ENCODE measurements at places on chromosomes 13 and 19.

GRCh38 chr13:49869519-49869918, 66.6 kb downstream of the SPRYD7 start:
- DNase-seq: peak; percentile 44

DNA sequence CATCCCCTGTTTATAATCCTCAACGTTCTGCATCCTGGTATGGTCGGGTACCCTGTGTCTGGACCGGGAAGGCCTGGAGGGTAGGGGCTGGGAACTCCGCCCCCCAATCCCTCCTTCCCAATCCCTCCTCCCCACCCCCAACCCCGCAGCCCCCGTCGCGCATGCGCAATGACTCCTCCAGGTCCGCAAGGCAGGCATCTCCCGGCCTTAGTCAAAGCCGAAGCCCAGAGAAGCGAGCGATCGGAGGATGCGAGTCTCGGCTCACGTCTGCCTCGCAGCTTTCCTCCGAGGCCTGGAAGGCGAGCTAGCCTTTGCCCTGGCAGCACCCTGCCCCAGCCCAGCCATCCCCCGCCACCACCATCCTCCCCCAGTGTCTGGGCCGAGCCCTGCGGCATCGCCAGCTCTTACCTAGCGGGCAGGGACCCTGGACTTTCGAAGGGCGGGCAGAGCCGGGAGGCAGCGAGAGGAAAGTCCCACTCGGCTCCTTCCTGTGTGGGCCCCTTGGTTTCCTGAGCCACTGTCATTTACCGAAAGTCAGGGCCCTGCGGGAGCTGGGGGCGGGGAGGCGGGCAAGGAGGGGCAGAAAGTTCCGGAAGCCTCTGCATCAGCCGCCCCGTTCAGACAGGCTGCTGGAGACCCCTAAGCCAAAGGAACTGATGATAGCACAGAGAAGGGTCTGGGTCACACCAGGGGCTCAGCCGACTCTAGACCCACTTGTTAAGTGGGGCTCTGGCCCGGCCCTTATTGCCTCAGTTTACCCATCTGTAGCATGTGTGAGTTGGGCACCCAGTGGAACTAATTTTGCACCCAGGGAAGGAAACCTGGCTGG, at the start of gene JAK3:
Gene JAK3, minus strand, starts transcription at position 445 of the 829 bp plus-strand sequence. CDS start 3,565 bp downstream, outside the sequence.
- DNase-seq: peak; percentile 89

DNA sequence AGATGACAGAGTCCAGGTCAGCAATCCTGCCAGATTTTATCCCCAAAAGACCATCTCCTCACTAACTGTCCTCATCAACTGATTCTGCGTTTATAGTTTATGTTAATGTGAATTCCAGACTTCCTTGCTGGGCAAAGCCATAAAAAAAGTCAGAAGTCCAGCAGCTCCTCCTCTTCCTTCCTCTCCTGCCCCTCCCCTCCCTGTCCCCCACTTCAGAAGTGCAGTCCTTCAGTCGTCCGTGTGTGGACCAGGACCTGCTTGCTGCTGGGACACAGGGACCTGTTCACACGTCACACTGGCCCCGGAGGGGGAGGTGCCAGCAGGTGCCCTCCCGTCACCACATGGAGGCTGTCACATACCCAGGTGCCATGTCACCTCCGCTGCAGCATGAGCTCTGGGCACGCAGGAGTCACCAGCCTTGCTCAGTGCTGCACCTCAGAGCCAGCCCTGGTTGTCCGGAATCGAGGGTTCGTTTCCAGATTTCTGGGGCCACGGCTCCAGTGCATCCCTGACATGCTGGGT, 4.0 kb upstream of the MCF2L start:
- no peak for DNase-seq

GRCh38 chr19:46412650-46413261, 608 bp downstream of the CCDC8 start:
- no peak for DNase-seq

GRCh38 chr19:12880551-12881171, 588 bp downstream of the DNASE2 start:
- DNase-seq: no peak

Measured in adipocyte (in vitro differentiated cells).